ENCODE measurements at places on chromosomes 1 and 21.

- no peak for DNase-seq
Measured at GRCh38 chr1:180652792-180653191, 21.0 kb downstream of the XPR1 start.

DNA sequence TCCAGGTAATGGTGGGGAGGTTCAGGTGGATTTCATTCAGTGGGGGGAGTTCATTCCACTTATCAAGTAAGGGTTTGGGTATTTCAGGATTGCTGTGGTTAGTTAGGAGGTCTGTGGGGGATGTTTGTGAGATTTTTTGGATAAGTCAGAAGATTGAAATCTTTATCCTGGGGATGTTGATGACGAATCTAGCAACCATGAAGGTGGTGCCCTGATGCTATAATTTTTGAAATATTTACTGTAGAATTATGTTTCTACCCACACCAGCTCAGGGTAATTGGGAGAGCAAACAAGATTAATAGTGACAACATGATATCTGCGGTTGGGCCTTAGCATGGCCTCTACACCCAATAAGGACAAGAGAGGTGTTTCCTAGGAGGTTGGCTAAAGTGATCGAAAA lies 28.3 kb downstream of the SUCO start:
- no peak for DNase-seq

GRCh38 chr1:175195798-175196197 lies 3.2 kb upstream of the KIAA0040 start:
- no peak for DNase-seq

- DNase-seq: no peak
Measured at GRCh38 chr1:162389971-162390370, 8.4 kb downstream of the C1orf226 start.

GRCh38 chr1:116076831-116077230 lies 34.4 kb upstream of the MAB21L3 start:
- no peak for DNase-seq

- DNase-seq: no peak
Measured at GRCh38 chr1:233252441-233252840, 43.1 kb downstream of the PCNX2 start.

- DNase-seq: no peak
Measured at GRCh38 chr1:185646202-185646683, 87.9 kb upstream of the HMCN1 start.

- DNase-seq: no peak
Measured at GRCh38 chr1:82978461-82979324, 1020.2 kb downstream of the TTLL7 start.

- no peak for DNase-seq
Measured at GRCh38 chr1:20069874-20070273, at the start of gene PLA2G5. TSS of gene PLA2G5 (plus strand) at chr1:20070194. CDS start at chr1:20084831, 14,637 bp downstream.

DNA sequence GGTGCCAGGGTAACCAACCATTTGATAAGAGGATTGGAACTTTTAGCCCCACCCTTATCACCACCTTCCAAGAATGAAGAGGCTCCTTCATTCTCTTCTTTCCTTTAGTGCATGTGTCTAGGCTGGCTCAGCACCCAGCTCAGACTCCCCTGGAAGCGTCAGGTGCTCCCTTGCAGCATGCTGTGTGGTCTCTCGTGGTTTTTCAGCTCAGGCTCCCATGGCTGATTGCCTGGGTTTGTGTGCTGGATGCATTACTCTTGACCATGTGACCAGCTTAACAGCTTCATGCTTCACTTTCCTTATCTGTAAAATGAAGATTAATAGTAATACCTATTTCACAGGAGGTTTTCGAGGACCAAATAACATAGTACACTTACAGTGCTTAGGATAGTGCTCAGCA lies 198.4 kb downstream of the HHAT start:
- no peak for DNase-seq

GRCh38 chr1:42999308-42999707 lies 40.6 kb upstream of the SLC2A1 start:
- DNase-seq: no peak

DNA sequence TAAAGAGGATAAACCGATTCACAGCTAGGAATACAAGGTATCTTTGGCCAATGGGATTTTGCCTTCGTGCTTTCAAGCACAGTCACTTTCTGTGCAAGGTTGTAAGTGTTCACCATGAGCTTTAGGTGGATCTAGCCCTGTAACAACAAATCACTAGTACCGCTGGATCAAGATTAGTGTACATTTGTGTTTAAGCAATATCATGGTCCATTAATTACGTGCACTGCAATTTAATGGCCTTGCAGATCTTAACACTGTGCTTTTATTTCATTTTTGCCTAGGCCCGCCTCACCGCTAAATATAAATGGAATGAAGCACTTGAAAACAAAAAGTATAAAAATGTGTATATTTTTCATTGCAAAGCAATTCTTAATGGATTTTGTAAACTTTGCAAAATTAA lies 461.1 kb downstream of the DSCAM start:
- no peak for DNase-seq

DNA sequence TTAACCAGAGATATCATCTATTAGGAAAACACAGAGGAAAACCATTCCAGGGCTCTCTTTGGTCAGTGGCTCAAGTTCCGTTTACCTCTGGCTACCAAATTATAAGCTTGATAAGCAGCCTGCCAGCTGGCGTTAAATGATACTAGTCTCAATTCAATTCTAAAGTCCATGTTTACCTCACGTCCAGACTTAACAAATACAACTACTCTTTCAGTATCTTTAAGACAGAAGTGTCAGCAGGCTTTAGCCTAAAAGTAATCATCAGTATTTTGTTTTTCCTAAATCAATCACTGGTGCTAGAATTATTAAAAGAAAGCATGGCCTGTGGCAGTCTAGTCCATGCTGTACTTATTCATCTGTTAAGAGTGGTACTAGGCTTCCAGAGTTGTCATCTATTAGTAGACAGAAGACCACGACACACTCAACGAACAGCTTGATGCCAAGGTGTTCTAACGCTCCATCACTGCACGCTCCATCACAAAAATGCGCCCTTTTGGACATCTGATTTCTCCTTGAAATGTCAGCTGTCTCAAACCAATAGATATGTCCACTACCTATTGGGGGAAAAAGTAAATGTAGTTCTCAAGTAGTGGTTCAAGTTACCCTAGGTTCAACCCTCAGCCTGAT lies 1.5 kb downstream of the IVNS1ABP start:
- peak; percentile 32 for DNase-seq

DNA sequence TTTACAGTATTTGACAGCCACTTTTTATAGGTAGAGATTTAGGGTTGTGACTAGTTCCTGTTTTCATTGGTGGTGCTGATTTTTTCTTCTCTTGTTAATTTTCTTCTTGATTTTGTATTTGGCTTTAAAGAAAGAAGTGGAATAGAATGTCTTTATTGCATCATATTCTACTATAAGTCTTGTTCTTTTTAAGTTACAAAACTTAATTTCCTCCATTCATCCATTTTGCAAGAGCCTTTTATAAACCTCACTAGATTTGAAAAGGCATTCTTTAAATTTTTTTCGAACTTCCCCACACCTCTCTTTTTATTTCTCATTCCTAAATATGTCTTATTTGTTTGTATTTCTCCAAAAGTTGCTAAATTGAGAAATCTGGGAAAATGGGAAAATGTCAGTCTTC lies 1368.6 kb upstream of the ADGRL4 start:
- DNase-seq: no peak

Measured in CD4-positive, alpha-beta T cell treated with Interleukin-21 for 1 hour (primary cell).